ENCODE measurements at places on chromosomes 5 and 9.

DNA sequence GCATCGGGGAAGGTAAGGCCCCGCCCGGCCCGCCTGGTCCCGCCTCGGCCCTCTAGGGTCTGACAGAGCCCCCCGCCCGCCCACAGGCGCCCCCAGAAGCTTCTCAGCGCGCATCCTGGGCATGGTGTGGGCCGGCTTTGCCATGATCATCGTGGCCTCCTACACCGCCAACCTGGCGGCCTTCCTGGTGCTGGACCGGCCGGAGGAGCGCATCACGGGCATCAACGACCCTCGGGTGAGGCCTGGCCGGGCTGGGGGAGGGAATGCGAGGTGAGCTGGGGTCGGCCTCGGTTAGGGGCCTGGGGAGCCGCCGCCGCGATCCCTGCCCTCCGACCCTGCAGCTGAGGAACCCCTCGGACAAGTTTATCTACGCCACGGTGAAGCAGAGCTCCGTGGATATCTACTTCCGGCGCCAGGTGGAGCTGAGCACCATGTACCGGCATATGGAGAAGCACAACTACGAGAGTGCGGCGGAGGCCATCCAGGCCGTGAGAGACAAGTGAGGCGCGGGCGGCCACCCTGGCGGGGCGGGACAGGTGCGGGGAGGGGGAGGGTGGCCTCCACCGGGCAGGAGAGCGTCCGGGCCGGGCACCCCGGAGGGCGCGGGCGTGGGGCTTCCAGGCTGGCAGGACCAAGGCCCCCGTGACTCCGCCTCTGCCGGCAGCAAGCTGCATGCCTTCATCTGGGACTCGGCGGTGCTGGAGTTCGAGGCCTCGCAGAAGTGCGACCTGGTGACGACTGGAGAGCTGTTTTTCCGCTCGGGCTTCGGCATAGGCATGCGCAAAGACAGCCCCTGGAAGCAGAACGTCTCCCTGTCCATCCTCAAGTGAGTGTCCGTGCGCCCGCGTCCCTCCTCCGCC lies 7.1 kb downstream of the LRRC26 start:
- DNase-seq = no peak

DNA sequence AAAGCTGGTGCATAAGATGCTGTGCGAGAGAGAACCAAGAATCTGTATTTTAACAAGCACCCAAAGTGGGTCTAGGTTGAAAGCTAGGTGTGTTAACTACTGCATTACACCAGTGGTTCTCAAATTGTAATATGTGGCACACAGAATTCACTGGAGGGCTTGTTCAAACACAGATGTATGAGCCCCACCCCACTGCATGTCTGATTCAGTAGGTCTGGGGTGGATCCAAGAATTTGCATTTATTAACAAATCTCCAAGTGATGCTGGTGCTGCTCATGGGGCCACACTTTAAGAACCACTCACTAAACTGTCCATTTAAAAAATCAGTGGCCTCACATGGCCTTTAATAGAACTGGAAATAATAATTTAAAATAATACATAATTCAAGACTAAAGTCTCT lies 40.4 kb downstream of the LPAR1 start:
- DNase-seq = no peak

- no peak for DNase-seq
These were observed 562.7 kb upstream of the DMAC1 start for GRCh38 chr9:8362250-8362649.

DNA sequence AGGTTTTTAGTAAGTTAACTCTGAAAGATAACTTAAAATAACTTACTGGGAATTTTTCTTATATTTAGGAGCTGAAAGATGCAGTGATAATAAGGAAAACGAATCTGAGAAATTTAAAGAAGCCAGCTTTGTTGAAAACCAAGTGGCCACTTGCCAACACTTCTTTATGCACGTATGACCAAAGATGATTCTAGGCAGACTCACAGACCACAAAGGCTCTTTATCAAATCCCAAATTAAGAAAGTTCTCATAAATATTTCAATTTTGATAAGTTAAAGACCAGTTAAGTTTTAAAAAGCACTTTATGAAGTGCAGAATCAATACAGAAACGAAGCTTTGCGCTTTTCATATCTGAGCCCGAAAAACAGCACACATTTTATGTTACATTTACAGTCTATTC lies 1.5 kb downstream of the AFF4 start:
- no peak for DNase-seq

DNA sequence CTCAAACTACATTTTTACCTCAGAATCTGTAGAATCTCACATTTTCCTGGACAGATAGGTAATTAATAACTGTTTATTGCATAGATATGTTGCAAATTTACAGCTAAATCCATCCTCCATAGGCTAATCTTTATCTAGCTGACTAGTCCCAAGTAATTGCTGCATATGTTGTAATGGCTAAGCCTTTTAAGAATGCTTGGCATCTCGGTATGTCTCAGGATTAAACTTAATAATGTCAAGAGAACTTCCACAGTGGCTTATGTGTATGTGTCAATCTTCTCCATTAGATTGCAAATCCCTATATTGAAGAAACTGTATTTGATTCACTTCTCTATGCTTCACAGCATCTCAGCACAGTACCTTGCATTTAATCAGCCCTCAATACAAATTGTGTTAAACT lies 131.9 kb downstream of the PRDM9 start:
- no peak for DNase-seq

GRCh38 chr5:41445937-41446563 lies 64.4 kb downstream of the PLCXD3 start:
- DNase-seq = no peak

- no peak for DNase-seq
These were observed 4.2 kb downstream of the TMEM167A start for GRCh38 chr5:83072966-83073365.

- no peak for DNase-seq
These were observed 7.4 kb downstream of the GZMK start for GRCh38 chr5:55031492-55031891.

- DNase-seq = no peak
These were observed 249.7 kb upstream of the MAP3K1 start for GRCh38 chr5:56565644-56566043.

DNA sequence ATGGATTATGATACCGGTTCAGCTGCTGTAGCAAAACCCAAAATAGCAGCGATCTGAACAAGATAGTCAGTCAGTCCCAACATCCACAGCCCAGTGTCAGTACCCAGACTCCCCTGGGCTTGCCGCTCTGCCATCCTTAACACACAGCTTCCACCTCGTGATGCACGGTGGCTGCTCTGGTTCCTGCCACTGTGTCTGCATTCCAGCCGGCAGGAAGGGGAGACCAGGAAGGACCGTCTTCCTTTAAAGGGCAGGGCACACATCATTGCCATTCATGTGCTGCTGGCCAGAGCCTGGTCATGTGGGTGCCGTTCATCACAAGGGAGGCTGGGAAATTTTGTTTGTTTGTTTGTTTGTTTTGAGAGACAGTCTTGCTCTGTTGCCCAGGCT lies 131.0 kb upstream of the IER5L start:
- no peak for DNase-seq

- no peak for DNase-seq
These were observed 77.3 kb upstream of the SLC1A3 start for GRCh38 chr5:36529142-36529541.

DNA sequence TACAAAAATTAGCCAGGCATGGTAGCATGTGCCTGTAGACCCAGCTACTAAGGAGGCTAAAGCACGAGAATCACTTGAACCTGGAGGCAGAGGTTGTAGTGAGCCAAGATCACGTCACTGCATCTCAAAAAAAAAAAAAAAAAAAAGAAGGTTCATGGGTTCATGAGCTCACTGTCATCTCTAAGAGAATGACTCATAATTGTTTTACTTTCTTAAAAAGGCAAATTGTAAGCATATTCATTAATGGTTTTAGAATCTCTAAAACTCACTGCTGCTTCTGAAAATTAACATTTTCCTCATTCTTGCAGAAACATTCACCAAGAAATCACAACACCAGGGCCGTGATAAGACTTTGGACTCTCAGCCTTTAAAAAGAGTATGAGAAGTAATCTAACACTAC lies 103.6 kb downstream of the GNA14 start:
- DNase-seq = no peak

DNA sequence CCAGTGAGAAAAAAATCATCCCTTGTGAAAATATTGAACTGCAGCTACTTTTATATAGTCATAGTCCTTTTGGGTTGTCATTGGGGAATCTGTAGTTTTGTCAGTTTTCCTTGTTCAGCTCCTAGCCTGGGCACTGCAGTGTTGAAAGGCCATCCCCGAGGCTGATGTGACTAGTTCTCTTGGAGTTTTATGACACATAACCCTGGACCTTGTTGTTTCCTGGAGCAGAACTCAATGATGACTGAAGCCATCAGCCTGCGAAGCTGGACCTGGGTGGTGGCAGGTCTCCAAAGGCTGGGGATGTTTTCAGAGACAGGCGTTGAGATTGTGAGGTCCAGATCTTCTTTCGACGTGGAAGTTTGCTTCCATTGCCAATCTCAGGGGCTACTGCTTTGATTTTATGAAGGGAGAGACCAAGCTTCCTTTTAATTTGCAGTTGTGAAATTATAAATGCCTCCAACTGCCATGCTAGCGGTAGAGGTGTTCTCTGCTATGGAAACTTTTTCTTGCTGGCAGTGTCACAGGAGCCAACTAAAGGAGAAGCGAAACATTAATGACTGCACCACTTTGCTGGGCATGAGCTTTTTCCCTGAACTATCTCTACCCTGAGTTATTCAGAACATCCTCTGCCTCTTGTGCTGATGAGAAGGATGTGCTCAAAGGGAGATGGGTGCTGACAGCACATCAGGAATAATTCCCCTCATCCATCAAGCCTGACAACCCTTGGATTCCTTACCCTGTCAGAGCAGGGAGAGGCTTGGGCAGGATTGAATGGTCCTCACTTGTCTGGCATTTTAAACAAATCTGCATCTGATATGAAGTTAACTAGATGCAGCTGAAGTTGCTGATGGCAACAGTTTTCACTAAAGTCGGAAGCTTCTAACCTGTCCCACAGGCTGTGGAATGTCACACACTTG lies 209.6 kb downstream of the MAST4 start:
- DNase-seq = no peak

- no peak for DNase-seq
These were observed 478 bp upstream of the SETD9 start for GRCh38 chr5:56908942-56909293.

DNA sequence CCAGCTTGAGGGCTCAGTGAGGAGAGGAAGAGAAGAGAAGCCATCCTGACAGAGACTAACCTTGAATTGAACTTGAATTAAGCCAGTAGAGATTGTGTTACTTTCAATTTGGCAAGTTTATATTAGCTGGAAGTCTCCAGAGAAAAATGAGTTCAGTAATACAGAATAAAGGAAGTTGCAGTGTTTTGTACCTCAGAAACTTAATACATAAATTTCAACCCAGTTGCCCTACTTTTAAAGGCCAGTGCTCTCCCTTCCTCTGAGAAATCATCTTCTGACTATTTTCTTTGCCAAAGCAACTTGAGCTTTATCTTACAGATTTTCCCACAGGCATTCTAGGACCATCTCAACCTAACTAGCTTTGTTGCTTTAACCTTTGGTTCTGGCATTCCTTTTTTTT lies 231.0 kb upstream of the GAS1 start:
- no peak for DNase-seq

DNA sequence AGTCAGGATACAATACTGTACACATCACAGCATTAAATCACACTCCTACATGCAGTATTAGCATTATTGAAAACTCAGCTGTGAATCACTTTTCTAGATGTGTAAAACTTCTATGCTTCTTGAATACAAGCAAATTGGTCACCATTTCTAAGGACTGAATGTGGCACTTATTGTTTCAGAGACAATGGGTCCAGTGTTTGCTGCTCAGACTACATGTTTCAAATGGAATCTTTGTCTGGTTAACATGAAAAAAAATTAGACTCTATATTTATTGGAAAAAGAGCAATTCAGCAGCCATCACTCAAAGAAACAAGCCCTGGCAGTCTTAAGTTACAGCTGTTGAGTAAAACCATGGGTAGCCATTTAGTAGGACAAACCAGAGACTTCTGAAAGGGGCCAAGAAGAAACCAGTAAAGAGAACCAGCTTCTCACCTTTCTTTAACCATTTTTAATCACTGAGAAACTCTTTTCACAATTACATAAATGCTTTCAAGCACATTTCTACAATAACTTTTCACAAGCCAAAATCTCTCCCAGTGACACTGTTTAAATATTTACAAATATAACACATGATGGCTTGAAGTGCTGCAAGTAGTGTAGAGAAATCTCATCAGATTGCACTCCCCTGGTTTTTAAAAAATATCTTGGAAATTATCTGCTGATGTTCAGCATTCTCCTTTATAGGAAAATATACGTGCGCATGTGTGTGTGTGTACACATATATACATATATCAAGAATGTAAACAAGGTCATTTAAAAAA lies 35.2 kb downstream of the OR2K2 start:
- DNase-seq = no peak

DNA sequence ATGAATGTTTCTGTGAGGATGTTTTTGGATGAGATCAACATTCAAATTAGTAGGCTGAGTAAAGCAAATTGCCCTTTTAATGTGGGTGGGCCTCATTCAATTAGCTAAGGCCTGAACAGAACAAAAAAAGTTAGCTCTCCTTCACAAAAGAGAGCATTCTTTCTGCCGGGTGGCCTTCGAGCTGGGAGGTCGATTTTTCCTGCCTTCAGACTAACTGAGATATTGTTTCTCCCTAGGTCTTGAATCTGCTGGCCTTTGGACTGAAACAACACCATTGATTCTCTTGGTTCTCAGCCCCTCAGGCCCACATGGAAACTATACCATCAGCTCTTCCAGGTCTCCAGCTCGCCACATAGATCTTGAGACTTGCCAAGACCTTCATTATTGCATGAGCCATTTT lies 29.1 kb upstream of the FREM1 start:
- DNase-seq = no peak

- no peak for DNase-seq
These were observed 51.0 kb upstream of the LIFR start for GRCh38 chr5:38607396-38607795.

DNA sequence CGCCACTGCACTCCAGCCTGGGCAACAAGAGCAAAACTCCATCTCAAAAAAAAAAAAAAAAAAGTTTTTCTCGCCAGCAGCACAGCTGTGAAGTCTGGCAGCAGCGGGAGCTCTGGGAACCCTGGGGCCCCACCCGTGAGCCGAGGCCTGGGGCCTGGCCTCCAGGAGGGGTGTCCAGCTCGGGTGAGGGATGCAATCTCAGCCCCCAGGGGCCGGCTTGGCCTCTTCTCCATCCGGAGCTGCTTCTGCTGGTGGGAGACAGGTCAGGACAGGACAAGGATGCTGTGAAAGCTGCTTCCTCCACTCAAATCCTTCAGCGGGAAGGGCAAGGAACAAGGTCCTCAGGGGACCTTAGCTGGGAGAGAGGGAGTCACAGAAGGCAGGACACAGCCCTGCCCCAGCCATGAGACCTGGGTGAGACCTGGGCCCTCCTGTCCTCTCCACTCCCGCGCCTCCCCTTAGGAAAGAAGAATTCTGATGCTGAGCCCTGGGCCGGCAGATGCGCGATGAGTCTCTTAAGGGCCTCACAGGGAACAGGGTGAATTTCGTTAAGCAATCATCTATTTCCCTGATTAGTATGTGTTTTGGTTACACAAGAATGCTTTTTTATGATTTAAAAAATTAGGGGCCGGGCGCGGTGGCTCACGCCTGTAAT lies 30.6 kb downstream of the PLPP7 start:
- no peak for DNase-seq

DNA sequence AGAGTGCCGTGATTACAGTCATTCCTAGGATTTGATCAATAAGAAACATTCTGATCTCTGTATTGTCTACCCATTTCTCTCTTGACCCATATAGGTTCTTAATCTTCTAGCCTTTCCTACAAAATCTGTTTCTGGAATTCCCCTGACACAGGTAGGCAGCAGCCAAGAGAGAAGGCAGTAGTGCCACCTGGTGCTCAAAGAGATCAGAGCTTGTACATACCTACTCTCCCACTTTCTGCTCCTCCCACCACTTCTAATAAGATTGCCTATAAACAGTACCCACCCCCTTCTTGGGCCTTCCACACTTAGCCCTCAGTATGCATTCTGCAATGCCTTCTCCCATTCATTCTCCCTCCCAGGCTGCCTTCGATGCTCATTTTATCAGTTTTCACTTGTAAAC lies 117.4 kb upstream of the RORB start:
- DNase-seq = no peak

Measured in activated CD8-positive, alpha-beta memory T cell treated with anti-CD3 and anti-CD28 coated beads for 4 hours (primary cell).